ENCODE measurements at places on chromosomes 16 and 17.
A peak's percentile ranks its signal among the peaks of the same experiment; 100 is the strongest.

DNA sequence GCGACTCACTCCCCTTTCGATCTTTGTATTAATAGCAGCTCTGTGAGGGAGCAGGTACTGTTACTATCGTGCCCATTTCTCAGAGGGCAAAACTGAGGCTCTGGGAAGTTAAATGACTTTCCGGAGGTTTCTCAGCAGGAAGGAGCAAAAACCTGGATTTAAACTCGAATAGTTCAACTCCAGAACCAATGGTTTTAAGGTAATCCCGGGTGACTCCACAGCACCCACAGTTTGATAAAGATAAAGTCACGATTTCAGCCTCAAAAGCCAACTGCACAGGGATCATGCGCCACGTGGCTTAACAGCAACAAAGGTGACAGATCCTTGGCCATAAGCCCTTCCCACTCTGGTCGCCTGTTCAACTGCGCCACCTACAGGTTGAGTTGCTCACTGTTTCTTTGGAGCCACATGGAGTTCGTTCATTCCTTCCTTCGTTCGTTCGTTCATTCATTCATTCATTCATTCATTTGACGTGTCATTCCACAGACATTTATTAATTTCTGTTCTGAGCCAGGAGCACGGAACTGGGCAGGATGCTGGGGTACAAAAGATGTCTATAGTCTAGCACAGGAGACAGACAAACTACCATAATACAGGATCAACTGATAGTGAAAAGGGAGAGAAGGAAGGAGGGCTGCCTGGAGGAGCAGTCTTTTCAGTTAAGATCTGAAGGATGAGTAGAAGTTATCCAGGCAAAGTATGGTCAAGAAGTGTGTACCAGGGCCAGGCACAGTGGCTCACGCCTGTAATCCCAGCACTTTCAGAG is 134.8 kb downstream of the HS3ST2 start:
- no peaks in the 10 kb centered on the region for H3K36me3 ChIP-seq
- peak; percentile 94 for DNase-seq
- no peaks in the 10 kb centered on the region for H3K4me1 ChIP-seq
- H3K27ac ChIP-seq = no peak overlapping the region

- H3K4me1 ChIP-seq = no peaks in the 10 kb centered on the region
- H3K27me3 ChIP-seq = no peaks in the 10 kb centered on the region
- H3K27ac ChIP-seq = no peak overlapping the region
- H3K4me3 ChIP-seq = no peak overlapping the region
- no peaks in the 10 kb centered on the region for H3K36me3 ChIP-seq
- DNase-seq = no peak
Observed at GRCh38 chr16:55576384-55576783, 9.9 kb downstream of the CAPNS2 start.

DNA sequence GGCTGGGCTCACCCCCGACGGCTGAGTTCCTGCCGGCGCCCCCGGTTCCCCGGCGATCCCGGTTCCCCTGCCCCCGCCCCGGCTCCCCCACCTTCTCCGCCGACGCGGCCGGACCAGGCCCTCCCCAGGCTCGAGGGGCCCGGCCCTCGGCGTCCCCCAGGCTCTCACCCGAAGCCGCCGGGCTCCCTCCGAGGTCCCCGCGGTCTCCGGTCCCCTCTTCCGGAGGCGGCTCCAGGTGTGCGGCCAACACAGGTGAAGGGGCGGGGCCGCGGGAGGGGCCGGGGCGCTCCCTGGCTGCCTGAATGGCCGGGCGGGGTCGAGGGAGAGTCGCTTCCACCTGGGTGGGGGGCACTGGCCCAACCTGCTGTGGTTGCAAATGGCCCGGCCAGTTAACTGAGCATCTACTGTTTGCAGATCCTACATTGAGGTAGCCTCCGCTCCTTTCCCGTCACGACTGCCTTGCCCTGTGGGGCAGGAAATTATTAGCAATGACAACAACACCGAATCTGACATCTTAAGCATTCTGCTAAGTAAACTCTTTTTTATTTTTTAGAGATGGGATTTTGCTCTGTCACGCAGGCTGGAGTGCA is at the start of gene BICDL2:
TSS of gene BICDL2 (minus strand) at position 219 of the 590 bp plus-strand sequence. CDS start 1,448 bp downstream, outside the sequence.
- no peaks in the 10 kb centered on the region for H3K36me3 ChIP-seq
- DNase-seq = no peak
- H3K27ac ChIP-seq = no peak within 1 kb of the TSS

GRCh38 chr17:50660042-50660886 is 25.6 kb downstream of the ABCC3 start:
- no peak overlapping the region for H3K4me3 ChIP-seq
- H3K27me3 ChIP-seq = no peaks in the 10 kb centered on the region
- DNase-seq = no peak
- H3K4me1 ChIP-seq = peaks cover 4% of the 10 kb centered on the region
- no peak overlapping the region for H3K27ac ChIP-seq

- H3K4me3 ChIP-seq = no peak overlapping the region
- H3K27me3 ChIP-seq = no peaks in the 10 kb centered on the region
Observed at GRCh38 chr16:30409125-30410060, 2.0 kb downstream of the ZNF771 start.

- H3K27ac ChIP-seq = no peak overlapping the region
- peaks cover 3% of the 10 kb centered on the region for H3K4me1 ChIP-seq
- DNase-seq = no peak
- no peaks in the 10 kb centered on the region for H3K36me3 ChIP-seq
- H3K4me3 ChIP-seq = no peak overlapping the region
Observed at GRCh38 chr17:4837471-4838308, 4.5 kb downstream of the MINK1 start.

Measured in mesendoderm (in vitro differentiated cells).